ENCODE measurements at places on chromosomes 7 and 10.

DNA sequence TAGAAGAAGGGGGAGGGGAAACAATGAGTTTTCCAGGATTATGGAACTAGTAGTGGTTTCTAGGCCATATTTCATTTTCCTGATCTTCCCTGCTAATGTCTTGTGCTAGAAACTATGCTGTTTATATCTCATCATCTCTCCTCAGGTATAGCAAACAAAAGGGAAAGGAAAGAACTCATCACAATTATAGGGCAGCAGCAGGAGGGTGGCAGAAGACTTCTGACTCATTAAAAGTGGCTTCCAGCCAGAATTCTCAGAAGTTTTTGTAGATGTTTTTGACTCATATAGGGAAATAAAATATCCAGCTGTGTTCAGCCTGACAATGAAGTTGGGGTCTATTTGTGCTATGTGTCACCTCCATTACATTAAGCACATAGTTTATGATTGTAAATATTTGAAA lies 6.5 kb downstream of the AHR start:
- DNase-seq = peak; percentile 39

DNA sequence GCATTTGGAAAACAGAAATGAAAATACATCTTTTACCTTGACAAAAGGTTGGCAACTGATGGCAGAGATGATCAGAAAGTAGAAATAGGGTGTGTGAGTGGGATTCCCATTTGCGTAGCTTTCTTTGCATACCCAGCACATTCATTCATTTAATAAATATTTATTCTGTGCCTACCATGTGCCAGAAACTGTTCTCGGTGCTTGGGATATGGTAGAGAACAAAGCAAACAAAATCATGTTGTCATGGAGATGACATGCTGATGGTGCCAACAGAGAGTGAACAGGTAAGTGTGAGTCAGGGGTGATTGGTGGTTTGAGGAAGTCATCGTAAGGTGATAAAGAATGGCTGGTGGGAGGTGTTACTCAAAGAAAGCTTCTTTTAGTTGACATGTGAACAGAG lies 45.4 kb downstream of the CACNB2 start:
- no peak for DNase-seq

DNA sequence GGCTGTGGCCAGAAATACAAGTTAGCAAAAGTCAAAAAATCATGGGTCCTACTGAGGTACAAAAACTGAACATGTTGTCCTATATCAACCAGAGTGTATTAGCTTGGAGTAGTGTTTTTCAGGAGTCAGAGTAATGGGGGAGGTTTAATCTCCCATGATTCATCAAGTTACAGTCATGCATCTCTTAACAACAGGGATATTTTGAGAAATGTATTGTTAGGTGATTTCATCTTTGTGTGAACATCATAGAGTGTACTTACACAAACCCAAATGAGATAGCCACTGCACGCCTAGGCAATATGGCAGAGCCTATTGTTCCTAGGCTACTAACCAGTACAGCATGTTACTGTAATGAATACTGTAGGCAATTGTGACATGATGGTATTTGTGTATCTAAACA lies 14.9 kb upstream of the TES start:
- no peak for DNase-seq

- DNase-seq = no peak
These were observed 84.5 kb upstream of the WNT16 start for GRCh38 chr7:121244120-121244870.

DNA sequence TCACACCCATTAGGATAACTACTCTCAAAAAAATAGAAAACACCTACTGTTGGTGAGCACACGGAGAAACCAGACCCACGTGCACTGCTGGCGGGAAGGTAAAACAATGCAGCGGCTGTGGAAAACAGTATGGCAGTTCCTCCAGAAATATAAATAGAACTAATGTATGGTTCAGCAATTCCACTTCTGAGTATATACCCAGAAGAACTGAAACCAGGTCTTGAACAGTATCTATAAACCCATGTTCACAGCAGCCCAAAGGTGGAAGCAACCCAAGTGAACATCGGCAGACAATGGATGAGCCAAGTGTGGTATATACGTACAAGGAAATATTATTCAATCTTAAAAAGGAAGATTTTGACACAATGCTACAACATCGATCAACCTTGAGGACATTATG lies 164.7 kb downstream of the ZMYND11 start:
- DNase-seq = no peak

GRCh38 chr10:35352512-35352911 lies 16.2 kb downstream of the CCNY start:
- no peak for DNase-seq
